ENCODE measurements at places on chromosomes 7 and 10.

DNA sequence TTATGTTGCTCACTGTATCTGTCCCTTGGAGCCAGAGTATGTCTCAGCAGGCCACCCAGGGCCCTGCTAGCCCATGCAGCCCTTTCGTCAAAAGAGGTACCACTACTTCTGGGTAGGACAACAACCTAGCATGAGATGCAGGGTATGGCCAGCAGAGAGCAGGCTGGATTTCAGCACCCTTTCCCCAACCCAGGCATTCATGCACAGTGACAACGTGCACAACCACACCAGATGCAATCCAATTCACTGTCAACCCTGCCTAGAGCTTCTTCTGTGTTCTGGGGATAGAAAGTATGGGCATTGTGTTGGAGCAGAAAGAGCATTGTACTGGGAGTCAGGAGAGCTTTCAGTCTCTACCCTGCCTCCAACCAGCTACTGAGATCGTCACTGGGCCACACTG is 37.9 kb downstream of the JAZF1 start:
- no peak for DNase-seq

DNA sequence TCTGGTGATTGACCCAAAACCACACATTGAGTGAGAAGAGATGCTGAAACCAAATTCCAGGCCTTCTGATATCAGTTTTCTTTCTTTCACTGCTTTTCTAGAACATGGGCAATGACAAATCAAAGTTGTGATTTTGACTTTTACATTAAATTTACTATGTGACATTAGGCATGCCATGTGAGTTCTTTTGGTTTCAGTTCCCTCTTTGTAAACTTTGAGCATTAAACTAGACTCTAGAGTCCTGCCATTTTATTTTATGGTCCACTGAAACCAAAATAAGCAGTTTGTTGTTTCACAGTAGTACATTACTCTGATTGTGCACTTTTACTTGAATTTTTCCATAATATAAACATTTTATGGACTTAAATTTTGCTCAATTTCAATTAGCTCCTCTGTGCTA is 381.1 kb upstream of the SEMA3D start:
- DNase-seq = no peak

GRCh38 chr7:121916211-121916610 is 43.2 kb downstream of the PTPRZ1 start:
- no peak for DNase-seq

DNA sequence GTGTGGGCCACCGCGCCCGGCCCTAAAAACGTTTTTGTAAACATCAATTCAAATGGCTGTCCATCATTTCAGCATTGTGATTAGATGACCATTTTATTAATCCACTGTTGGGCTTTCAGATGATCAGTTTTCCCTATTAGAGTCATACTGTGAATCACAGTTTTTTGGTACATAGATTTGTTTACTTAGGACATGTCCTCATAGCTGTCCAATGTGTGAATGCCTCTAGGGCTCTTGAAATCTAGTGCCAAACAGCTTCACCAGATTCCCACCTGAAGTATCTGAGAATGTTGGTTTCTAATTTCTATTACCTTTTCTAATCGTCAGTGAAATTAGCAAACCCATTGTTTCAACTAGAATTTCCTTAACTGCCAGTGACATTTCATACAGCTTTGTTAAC is 66.8 kb downstream of the UPF2 start:
- DNase-seq = no peak

Measured in HT-29 (cell line).